Fibroblast of lung (primary cell): ENCODE measurements at places on chromosomes 7 and 10. TPM values are rescaled to one million over a fixed set of nuclear protein-coding genes. Genes with fewer than 3 reads are reported as not detected.

DNA sequence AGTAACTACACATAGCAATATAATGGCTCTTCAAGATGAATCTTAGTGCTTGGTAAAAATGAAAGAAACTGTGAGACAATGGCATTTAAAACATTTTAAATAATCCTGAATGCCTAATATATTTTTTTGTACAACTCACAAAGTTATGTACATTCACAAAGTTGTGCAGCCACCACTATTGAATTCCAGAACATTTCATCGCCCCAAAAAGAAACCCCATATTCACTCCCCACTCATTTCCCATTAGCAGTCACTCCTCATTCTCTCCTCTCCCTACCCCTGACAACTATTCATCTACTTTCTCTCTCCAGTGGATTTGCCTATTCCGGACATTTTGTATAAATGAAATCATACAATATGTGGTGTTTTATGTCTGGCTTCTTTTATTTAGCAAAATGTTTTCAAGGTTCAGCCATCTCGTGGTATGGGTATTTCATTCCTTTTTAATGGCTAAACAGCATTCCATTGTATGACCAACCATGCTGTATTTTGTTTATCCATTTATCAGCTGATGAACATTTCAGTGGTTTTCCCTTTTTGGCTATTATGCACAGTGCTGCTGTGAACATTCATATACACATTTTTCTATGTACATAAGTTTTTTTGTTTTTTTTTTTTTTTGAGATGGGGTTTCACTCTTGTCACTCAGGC lies 34.7 kb downstream of the ENTPD7 start:
- peak; percentile 70 for DNase-seq

GRCh38 chr10:72730479-72730878 lies 38.5 kb downstream of the MCU start:
- peak; percentile 40 for DNase-seq

DNA sequence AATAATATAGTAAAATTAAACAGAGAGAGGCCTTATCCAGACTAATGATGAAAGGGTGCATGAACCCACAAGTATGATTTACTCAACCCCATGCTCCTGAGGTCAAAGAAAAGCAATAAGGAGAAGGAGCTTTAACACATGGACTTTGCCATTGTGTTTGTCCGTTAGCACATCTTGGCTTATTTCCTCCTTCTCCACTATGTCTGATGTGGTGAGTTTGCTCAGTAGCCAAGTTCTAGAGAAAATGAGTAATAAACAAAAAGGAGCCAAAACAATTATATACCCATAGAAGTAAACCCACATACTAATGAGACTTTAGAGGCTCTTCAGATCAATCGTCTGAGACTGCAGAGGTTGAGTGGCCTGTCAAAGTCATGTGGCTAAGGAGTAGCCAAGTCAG lies 26.1 kb upstream of the ADD3 start:
- no peak for DNase-seq

GRCh38 chr7:1926908-1927306 lies 256.8 kb downstream of the ELFN1 start:
- no peak for DNase-seq

DNA sequence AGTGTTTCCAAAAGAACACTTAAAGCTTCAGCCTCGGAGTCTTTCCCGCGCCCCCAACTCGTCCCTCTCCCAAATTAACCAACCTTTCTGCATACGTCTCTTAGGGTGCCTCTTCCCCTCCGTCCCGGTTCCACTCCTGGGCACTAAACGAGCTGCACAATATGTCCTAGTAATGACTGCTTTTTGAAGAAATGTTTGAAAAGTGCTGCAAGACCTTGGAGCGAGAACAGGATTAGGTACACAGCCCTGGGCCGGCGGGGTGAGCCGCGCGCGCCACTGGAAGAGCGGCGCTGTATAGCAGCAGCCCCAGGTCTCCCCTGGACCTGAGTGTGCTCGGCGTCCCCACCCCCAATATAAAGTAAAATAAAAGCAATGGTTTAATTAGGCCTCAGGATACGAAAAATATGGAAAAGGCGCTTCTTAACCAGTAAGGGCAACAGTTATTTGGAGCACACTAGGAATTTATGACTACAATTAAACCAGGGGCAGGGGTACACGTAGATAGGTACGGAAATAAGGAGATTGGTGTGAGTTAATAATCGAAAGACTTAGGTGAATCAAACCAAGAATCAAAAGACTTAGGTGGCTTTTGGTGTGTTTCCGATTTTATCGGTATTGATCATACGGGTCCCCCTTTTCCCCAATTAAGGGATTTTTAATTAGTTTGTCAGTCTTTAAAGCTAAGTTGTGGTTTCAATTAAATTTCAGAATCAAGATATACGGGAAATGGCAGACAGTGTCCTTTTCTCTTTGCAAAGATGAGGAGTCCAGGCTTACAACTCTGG lies 1.9 kb downstream of the TET1 start:
- DNase-seq: peak; percentile 42

GRCh38 chr10:124643330-124644009 lies 100.7 kb downstream of the FAM53B start:
- no peak for DNase-seq

DNA sequence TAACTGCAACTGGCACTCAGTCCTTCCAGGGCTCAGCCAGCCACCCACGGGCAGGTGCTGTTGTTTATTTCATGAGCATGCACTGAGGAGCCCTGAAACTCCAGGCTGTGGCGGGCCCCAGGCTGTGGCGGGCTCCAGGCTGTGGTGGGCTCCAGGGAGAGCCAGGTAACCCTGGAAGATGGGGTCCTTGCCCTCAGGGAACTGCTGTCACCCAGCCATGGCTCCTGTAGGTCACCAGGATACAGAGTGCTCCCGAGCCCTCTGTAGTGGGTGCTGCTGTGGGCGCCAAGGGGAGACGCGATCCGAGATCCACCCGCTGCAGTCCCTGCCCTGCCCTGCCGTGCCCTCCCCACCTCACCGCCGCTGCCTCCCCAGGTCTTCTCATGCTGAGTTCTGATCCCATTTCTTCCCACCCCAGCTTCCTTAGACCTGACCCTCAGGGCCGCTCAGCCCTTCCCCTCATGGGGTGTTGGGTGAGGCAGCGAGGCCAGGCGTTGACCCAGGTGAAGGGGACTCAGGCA lies 29.6 kb downstream of the LRRC27 start:
- no peak for DNase-seq

DNA sequence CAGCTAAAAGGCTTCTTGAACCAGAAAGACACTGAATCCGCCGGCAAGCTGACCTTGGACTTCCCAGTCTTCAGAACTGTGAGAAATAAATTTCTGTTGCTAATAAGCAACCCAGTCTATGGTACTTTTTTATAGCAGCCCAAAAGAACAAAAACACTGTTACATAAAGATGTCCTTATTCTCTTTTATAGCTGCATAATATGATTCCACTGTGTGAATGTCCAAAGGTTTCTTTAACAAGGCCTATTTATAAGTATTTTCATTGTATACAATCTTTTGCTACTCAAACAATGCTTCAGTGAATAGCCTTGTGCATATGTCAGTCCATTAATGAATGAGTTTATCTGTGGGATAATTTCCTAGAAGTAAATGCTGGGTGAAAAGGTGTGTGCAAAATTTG lies 190.8 kb upstream of the INHBA start:
- DNase-seq: no peak

DNA sequence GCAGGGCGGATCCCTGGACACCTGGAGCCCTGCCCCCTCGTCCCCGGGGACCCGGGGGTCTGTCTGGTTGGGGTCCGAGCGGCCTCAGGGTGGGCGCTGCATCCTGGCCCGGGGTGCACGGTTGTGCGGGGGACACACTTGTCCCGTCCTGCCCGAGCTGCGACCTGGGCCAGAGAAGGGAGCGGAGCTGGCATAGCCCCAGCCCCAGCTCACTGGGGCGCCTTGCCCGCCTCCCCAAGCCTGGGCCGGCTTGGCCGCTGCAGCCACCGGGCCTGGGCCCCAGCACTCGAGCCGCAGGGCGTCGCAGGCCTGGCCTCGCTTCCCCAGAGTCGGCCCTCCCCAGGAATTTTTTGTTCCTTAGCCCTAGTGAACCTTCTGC lies 54.5 kb downstream of the GLRX3 start:
- no peak for DNase-seq

DNA sequence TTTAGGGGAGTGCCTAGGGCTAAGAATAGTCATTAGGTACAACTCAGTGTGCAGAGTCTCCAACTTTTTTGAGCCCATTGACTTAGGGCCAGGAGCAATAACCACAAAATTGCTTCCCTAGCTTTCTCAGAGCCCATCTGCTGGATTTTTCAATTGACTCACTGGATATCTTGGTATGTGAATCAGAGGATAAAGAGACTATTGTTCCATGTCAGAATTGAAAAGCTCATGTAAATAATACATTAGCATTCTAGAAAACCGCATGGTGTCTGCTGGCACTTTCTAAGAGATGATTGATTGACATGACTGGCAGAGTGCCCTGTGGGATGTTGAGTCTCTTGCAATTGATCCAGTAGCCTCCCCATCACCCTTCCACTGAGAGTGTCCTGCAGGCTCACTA lies 246.2 kb downstream of the CCDC7 start:
- DNase-seq: peak; percentile 98

DNA sequence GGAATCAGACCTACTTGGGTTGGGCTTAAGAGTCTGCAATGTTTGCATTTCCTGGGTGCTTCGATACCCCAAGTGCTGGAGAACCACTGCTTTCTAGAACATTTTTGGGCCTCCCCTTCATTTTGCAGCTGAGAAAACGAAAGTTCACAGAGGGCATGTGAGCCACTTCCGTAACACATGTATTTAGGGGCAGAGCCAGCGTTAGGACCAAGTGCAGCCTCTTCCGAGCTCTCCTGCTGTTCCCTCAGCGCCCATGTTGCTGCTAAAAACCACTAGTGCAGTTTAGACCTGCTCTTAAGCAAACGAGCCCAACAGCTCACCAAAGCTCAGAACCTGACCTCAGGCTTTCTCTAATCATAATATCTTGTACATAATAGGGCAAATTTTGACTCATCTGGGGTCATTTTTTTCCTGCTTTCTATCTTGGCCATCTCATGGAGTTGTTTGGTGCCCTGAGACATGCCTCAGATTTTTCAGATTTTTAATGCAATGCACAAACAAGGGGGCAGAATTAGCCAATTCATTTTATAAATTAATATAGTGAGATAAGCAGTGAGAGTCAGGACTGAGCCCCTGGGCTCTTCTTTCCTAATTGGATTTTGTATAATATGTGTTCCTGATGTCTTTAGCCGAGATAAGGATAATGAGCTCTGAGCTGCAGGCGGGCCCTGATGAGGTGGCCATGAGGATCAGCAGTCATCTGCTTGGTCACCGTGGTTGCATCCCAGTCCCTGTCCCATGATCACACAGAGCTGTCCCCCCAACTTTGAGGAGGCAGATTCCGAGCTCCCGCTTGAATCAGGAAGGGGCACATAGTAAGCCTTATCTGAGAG lies 12.9 kb downstream of the BAG3 start:
- DNase-seq: no peak

- peak; percentile 4 for DNase-seq
Measured at GRCh38 chr7:122628651-122629411, 70.1 kb downstream of the RNF133 start.

DNA sequence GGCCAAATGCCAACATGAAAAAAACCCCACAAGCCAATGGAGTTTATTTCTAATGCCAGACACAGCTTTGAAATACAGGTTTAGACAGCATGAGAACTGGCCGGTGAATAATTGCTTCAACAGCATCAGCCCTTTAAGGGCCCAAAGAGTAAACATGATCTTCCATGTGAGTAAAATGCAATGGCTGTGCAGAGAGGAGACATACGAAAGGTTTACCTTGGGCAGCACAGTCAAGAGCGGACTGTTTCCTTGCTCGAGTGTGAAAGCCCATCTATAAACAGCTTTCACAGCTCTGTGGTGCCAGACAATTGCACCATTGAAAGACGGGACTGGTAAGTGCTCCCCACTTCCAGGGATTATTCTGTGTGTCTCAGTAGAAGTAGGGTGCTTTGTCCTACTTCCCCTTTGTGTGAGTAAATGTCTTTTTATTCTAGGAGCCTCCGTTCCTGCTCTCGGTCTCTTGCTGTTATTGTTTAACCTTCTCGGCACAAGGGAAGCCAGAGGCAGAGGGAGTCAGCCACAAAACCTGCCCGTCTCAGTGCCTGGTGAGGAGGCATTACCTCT lies 77.8 kb upstream of the KAT6B start:
- no peak for DNase-seq

DNA sequence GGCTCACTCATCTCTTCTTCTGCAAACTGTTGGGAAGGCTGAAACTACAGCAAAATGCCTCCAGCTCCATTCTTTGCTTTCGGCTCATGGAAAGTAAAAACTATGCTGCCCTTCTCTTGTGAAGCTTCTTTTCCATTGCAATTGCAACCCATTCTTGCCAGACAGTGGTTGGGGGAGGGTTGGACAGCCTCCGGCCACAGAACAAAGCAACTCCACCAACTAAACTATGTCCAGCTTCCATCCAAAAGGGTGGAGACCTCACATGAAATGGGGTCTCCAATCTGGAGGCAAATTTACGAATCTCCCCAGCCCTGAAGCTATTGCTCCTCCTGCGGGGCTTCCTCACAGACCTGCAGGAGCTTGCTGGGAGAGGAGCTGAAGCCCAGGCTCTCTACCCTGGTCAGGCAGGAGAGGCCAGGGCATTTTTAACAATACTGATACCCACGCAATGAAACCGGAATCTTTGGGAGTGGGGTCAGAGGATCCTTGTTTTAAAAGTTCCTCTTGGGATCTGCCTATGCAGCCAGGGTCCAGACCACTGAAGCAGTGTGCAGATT lies 549 bp downstream of the GPNMB start:
- no peak for DNase-seq

- DNase-seq: no peak
Measured at GRCh38 chr7:127557803-127558202, 27.6 kb downstream of the GCC1 start.

- no peak for DNase-seq
Measured at GRCh38 chr10:77618117-77618516, 19.5 kb downstream of the KCNMA1 start.

GRCh38 chr10:1655367-1655766 lies 82.0 kb downstream of the ADARB2 start:
- no peak for DNase-seq

Gene FGL2
- 6.2 and 97.6 TPM in 2 replicates for total RNA-seq

Gene AP5Z1
- 27.5 and 32.2 TPM in 2 replicates for total RNA-seq

Gene LAMB4
- total RNA-seq: under 0.01 and 0.17 TPM in 2 replicates

Gene SCD
- total RNA-seq: 367 and 537 TPM in 2 replicates
